ENCODE measurements at places on chromosomes 2 and 18. TPM values are rescaled to one million over a fixed set of nuclear protein-coding genes. Genes with fewer than 3 reads are reported as not detected.

SPP2 gene
- not detected for total RNA-seq

KYNU gene
- total RNA-seq = not detected

SPR gene
- 26.3 TPM for total RNA-seq

LYG2 gene
- not detected for total RNA-seq

LCT gene
- 0.07 TPM for total RNA-seq

SLC9A4 gene
- 0.07 TPM for total RNA-seq

IL1RL1 gene
- 44.0 TPM for total RNA-seq

RAB10 gene
- 104 TPM for total RNA-seq

EPG5 gene
- 20.6 TPM for total RNA-seq

PRSS56 gene
- not detected for total RNA-seq

RNF152 gene
- total RNA-seq = 27.5 TPM

ACTR3 gene
- 374 TPM for total RNA-seq

ANKRD44 gene
- total RNA-seq = 8.1 TPM

SH3RF3 gene
- total RNA-seq = 9.4 TPM

TOGARAM2 gene
- total RNA-seq = not detected

PPP1R1C gene
- not detected for total RNA-seq

GREB1 gene
- 0.23 TPM for total RNA-seq

NT5DC4 gene
- total RNA-seq = not detected

SKOR2 gene
- total RNA-seq = not detected

KIF1A gene
- not detected for total RNA-seq

ABI2 gene
- total RNA-seq = 74.4 TPM

ASAP2 gene
- 79.2 TPM for total RNA-seq

HS6ST1 gene
- total RNA-seq = 15.4 TPM

ACOXL gene
- total RNA-seq = not detected

ALPP gene
- total RNA-seq = not detected

IHH gene
- not detected for total RNA-seq

ST8SIA5 gene
- 0.62 TPM for total RNA-seq

GKN2 gene
- not detected for total RNA-seq

STPG4 gene
- total RNA-seq = 0.53 TPM

COBLL1 gene
- 38.4 TPM for total RNA-seq

RAB31 gene
- total RNA-seq = 30.5 TPM

CPLX4 gene
- total RNA-seq = not detected

BOLL gene
- not detected for total RNA-seq

C2orf78 gene
- total RNA-seq = not detected

AQP12B gene
- total RNA-seq = not detected

APLF gene
- total RNA-seq = 2.4 TPM

C1GALT1C1L gene
- 0.74 TPM for total RNA-seq

Data from endothelial cell of umbilical vein (primary cell).